ENCODE measurements at places on chromosomes 4 and X.

GRCh38 chr4:19300213-19300612 is 951.5 kb upstream of the SLIT2 start:
- DNase-seq = no peak
- peaks cover 21% of the 10 kb centered on the region for H3K4me1 ChIP-seq
- H3K27ac ChIP-seq = no peak overlapping the region
- H3K4me3 ChIP-seq = no peak overlapping the region
- no peaks in the 10 kb centered on the region for H3K27me3 ChIP-seq

- no peaks in the 10 kb centered on the region for H3K36me3 ChIP-seq
- no peak overlapping the region for H3K27ac ChIP-seq
- no peak for DNase-seq
- H3K4me1 ChIP-seq = peaks cover 80% of the 10 kb centered on the region
Observed at GRCh38 chrX:40091691-40092421, 5.9 kb downstream of the BCOR start.

GRCh38 chr4:19386786-19387185 is 864.9 kb upstream of the SLIT2 start:
- H3K4me3 ChIP-seq = no peak overlapping the region
- H3K4me1 ChIP-seq = no peaks in the 10 kb centered on the region
- H3K27ac ChIP-seq = no peak overlapping the region

DNA sequence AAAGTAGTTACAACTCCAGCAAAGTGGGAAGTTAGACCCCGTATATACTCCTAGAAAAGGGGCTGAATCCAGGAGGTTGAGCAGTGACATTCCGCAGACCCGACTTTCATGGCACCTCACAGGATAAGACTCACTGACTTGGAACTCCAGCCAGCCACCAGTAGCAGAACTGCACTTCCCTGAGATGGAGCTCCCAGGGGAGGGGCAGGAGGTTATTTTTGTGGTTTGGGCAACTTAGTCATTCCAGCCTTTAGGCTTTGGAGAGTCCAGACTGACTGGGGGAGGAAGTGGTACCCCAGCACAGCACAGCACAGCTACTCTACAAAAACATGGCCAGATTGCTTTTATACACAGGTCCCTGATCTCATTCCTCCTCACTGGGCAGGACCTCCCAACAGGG is 319.1 kb downstream of the PCDH19 start:
- H3K27me3 ChIP-seq = no peaks in the 10 kb centered on the region
- H3K4me1 ChIP-seq = no peaks in the 10 kb centered on the region
- H3K36me3 ChIP-seq = no peaks in the 10 kb centered on the region
- H3K4me3 ChIP-seq = no peak overlapping the region
- H3K27ac ChIP-seq = no peak overlapping the region

DNA sequence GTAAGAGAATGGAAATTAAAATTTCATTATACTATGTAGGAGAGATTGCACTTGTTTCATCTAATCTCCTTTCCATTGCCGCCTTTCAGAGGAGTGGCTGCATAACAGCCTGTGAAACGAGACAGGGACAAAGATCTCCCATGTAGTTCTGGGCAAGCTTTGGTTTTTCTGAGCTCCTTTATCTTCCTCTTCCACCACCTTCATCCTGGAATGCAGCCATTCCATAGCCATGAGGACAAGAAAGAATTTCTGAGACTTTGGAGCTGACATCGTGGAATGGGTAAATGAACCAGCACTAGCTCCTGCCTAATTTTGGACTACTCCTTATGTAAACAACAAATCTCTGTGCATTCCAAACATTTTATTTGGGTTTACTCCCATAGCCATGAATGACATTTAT is 1587.3 kb upstream of the TENM3 start:
- no peak overlapping the region for H3K4me3 ChIP-seq
- H3K36me3 ChIP-seq = no peaks in the 10 kb centered on the region
- no peak for DNase-seq
- no peak overlapping the region for H3K27ac ChIP-seq
- no peaks in the 10 kb centered on the region for H3K27me3 ChIP-seq

GRCh38 chr4:6507345-6507744 is 34.9 kb upstream of the PPP2R2C start:
- DNase-seq = no peak
- H3K4me3 ChIP-seq = no peak overlapping the region
- no peaks in the 10 kb centered on the region for H3K27me3 ChIP-seq
- no peaks in the 10 kb centered on the region for H3K4me1 ChIP-seq
- no peak overlapping the region for H3K27ac ChIP-seq
- no peaks in the 10 kb centered on the region for H3K36me3 ChIP-seq

DNA sequence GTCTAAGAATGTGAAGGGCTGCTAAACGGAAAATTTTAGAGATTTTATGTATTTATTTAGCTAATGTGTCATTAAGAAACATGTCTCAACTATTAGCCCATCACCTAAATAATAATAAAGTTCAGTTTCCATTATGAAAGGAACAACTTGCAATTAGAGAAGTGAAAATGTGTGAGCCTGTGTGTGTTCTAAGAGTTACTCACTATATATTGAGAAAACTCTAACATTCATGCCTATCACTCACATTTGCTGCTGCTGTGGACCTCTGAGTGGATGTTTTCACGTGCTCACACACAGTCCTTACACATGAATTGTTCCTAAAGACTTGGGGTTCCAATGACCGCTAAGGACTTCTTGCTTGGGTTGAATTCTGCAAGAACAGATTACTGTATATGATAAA is 364.0 kb downstream of the TMA16 start:
- no peaks in the 10 kb centered on the region for H3K27me3 ChIP-seq
- no peak for DNase-seq
- no peak overlapping the region for H3K4me3 ChIP-seq
- no peak overlapping the region for H3K27ac ChIP-seq
- no peaks in the 10 kb centered on the region for H3K4me1 ChIP-seq
- H3K36me3 ChIP-seq = no peaks in the 10 kb centered on the region
